CD4-positive, alpha-beta memory T cell (primary cell): ENCODE measurements at places on chromosomes 1 and 21. TPM values are rescaled to one million over a fixed set of nuclear protein-coding genes. Genes with fewer than 3 reads are reported as not detected.

IKBKE gene
- polyA plus RNA-seq = 46.8 TPM

MPZ gene
- polyA plus RNA-seq = not detected

L1TD1 gene
- not detected for polyA plus RNA-seq

PRSS38 gene
- polyA plus RNA-seq = not detected

SMIM1 gene
- polyA plus RNA-seq = 1.5 TPM

ATP1A4 gene
- not detected for polyA plus RNA-seq

TFAP2E gene
- 0.23 TPM for polyA plus RNA-seq

SPRR2F gene
- polyA plus RNA-seq = not detected

GPATCH2 gene
- 1.8 TPM for polyA plus RNA-seq

NMNAT1 gene
- 6.3 TPM for polyA plus RNA-seq

LAMB3 gene
- not detected for polyA plus RNA-seq

GBP6 gene
- 0.30 TPM for polyA plus RNA-seq

ATP6V1G3 gene
- not detected for polyA plus RNA-seq

LCE1A gene
- polyA plus RNA-seq = not detected

RIPK4 gene
- polyA plus RNA-seq = 0.16 TPM

GRCh38 chr1:166484871-166485270, 318.1 kb upstream of the FAM78B start:
- no peak for DNase-seq

DNA sequence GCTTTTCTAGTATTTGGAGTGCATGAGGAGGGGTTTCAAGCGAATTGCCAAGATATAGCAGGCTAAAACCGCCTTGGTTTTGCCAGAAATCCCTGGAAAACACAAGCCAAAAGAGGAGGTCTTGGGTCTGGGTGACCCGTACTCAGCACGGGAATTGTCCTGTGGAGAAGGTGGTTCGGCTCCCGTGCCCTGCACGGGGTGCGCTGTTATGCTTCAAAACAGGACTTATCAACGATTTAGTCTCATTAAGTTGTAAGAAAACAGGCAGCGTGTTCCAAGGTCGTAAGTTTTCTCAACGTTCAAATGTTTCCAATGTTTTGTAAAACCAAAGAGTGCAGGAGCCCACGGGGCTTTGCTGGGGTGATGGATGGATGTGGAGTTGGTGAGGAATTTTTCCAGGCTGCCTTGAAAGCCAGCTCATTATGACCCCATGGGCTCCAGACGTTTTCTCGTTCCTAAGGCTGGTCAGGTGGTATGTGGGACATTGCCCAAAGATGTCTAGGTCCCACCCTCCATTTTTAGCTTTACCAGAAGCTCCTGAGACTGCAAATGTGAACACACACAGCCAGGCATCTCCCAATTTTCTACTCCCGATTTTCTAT, 75.4 kb upstream of the CLDN14 start:
- no peak for DNase-seq

DNA sequence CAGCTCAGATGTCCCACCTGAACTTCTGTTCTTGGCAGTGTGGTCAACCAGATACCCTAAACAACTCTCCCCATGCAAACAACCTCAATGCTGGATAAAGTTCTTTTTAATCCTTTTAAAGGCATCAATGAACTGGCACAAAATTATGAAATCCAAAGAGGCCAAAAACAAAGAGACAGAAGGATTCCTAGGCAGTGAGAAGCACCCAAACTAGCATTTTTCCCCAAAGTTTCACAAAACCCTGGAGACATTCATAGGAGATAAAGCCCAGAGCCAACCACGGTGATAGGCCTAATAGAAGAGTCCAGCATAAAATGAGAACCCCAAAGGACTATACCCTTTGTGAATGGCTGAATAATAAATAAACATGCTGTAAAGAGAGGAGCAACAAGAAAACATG, 50.7 kb downstream of the MATN1 start:
- DNase-seq = no peak

GRCh38 chr1:86197206-86197855, 40.8 kb upstream of the COL24A1 start:
- DNase-seq = no peak

- no peak for DNase-seq
These were observed 642.8 kb downstream of the KCNT2 start for GRCh38 chr1:195965475-195965874.

- DNase-seq = no peak
These were observed 173.2 kb upstream of the ATP1B1 start for GRCh38 chr1:168933141-168933805.

GRCh38 chr1:197606168-197606845, 169.0 kb downstream of the DENND1B start:
- no peak for DNase-seq

- no peak for DNase-seq
These were observed 13.5 kb downstream of the ETS2 start for GRCh38 chr21:38819051-38819718.

DNA sequence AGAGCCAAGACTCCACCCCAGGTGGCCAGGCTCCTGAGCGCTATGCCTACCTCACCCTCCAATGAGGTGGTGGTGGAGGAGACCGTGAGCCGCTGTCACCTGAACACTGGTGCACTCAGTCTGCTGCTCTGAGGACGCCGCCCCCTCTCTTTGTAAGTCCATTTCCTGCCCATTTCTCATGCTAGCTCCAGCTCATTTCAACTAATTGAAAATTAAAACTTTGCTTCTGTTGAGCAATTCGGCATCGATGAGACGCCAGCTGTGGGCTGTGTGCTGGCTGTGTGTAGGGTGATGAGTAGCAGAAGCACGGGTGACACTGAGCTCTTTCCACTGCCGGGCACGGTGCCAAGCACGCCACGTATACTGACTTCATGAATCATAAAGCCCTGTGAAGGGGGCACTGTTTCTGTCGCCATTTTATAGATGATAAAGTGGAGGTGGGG, 11.2 kb downstream of the TNFRSF1B start:
- peak; percentile 90 for DNase-seq

DNA sequence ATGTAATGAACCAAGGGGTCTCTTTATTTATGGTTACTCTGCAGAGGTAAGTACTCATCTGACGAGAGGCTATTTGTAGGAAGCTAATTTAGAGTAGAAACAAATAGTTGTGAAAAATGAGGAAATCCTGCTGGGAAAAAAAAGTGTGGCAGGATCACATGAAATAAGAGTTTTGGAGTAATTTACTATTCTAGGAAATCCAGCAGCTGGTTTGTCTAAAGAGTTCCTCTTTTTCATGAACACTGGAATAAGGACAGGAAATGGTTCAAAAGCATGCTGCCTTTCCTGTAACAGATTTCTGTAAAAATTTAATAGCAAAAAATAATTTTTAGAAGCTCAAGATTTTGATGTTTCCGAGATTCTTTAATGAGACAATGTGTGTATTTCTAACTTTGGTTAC, 177.3 kb downstream of the CHRM3 start:
- DNase-seq = no peak

DNA sequence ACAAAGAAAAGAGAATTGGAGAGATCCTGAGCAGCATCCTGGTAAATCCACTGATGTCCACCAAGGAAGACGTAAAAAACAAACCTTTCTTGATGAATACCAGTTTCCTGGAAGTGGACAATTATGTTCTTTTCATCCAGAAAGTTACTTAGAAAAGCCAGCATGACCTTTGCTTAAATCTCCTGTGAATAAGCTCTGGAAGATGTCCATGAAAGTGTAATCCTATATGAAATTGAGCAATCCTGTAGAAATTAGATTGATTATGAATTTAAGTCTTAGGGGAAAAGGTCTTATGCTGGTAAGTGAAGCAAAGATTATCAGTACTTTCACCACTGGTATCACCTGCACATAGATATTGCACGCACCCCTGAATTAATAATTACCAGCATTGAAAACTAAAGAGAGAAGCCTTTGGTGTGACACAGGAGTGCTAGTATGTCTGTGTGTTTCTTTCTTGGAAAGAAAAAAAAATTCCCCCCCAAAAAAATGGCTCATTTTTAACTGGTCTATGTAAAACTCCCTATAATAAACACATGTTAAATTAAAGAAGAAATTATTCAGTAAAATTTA, 164.5 kb upstream of the LHX8 start:
- DNase-seq = no peak

- DNase-seq = no peak
These were observed 154.8 kb upstream of the POU3F1 start for GRCh38 chr1:38201431-38201830.

- DNase-seq = no peak
These were observed 19.3 kb upstream of the KLHDC8A start for GRCh38 chr1:205375835-205376545.

- peak; percentile 16 for DNase-seq
These were observed 75.6 kb downstream of the PIGK start for GRCh38 chr1:77143529-77144121.

DNA sequence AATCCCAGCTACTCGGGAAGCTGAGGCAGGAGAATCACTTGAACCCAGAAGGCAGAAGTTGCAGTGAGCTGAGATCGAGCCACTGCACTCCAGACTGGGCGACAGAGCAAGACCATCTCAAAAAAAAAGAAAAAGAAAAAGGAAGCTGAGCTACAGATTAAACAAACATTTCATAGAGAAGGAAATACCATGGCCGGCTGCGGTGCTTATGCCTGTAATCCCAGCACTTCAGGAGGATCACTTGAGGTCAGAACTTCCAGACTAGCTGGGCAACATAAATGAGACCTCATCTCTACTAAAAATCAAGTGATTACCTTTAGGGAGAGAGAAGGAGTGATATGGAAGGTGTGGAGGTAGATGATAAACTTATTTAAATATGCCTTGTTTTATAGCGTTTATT, 14.0 kb upstream of the CFAP126 start:
- DNase-seq = no peak

DNA sequence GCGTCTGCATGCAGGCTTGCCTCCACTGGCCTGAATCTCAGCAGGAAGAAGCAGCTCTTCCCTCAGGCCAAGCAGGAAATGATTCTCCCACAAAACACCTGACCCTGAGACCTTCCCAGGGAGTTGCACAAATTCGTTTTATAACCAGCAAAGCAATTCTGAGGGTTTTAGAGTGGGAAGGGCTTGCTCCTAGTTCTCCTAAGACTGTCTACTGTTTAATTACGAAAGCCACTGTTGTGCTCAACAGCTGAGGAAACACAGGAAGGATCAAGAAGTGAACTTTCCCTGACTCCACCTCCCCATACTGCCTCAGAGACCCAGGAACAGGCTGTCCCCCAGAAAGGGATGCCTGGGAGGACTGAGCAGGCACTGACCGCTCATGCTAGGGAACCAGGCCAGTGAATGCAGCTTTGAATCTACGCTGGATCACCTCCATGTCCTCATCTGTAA, 37.0 kb upstream of the PUM1 start:
- DNase-seq = no peak

DNA sequence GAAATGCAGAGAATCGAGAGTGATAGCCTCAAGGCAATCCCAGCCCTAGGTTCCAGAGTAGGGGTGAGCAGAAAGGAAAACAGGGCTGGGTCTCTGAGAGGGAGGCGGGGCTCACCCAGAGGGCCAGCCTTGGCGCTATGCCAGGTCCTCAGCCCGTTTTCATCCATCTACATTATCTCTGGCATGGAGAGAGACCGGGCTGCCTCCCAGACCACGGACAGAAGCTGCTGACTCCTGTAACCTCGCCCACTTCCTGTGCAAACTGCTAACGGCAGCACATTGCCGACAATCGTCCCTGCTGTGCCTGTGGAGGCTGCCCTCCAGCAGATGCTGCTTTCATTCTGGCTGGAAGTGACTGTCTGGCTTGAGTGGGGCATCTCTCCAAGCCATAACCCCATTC, 569.1 kb downstream of the NPHP4 start:
- DNase-seq = peak; percentile 30

GRCh38 chr1:62800825-62801306, 16.9 kb downstream of the ATG4C start:
- no peak for DNase-seq

GRCh38 chr1:54357967-54358366, 48.2 kb downstream of the SSBP3 start:
- no peak for DNase-seq

GRCh38 chr1:75765697-75766355, 20.2 kb upstream of the RABGGTB start:
- DNase-seq = no peak

DNA sequence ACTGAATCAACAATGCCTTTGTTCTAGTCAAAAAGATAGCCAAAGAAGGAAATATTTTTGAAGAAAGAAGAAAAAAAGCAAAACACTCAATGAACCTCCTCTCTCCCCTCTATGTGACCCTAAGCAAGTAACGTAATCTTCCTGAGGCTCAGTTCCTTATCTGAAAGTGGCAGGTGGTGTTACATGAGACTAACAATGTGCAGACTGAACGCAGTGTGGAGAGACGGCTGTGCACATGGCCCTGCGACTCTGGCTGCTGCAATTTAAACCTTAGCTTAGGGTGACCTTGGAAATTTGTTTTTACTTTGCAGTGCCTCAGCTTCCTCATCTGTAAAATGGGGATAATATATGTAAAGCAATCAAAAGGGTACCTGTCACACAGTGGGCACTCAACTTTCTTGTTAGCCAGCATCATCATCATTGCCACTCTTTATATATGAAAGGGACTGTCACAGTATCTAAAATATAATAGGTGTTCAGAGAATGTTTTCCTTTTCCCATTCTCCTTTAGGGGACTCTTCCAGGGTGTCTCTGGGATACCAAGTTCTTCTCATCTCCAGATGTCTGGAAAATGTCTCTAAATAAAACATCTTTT, 100.1 kb upstream of the JUN start:
- DNase-seq = no peak

DNA sequence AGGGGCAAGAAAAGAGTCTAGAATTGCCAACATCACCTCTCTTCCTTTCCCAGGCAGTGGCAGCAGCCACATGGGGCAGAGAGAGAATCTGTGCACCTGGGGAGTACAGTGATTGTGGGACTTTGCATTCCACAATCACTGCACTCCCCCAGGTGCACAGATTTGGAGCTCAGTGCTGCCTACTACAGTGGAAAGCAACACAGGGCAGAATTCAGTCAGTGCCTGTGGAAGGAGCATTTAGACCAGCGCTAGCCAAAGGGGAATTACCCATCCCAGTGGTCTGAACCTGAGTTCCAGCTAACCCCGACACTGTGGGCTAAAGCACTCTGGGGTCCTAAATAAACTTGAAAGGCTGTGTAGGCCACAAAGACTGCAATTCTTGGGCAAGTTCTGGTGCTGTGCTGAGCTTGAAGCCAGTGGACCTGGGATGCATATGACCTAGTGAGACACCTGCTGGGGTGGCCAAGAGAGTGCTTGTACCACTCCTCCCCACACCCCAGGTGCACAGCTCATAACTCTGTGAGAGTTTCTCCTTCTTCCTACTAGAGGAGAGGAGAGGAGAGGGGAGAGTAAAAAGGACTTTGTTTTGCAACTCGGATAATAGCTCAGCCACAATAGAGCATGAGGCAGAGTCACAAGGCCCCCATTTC, 50.3 kb downstream of the NUP210L start:
- no peak for DNase-seq

- no peak for DNase-seq
These were observed 6.3 kb downstream of the FAM20B start for GRCh38 chr1:179031855-179032513.

- peak; percentile 61 for DNase-seq
These were observed 70.8 kb upstream of the CASZ1 start for GRCh38 chr1:10867138-10867721.

GRCh38 chr21:44611551-44611950, 328 bp upstream of the KRTAP10-8 start:
- DNase-seq = no peak

GRCh38 chr1:44238660-44239059, 25.4 kb downstream of the DMAP1 start:
- DNase-seq = no peak
